ENCODE measurements at places on chromosomes 2 and 18. TPM values are rescaled to one million over a fixed set of nuclear protein-coding genes. Genes with fewer than 3 reads are reported as not detected.

Gene LIMS1
- total RNA-seq: 33.9 TPM

Gene PLEK
- 7.8 TPM for total RNA-seq

Gene C1QL2
- not detected for total RNA-seq

- DNase-seq: no peak
Observed at GRCh38 chr18:79849328-79850207, 51.8 kb downstream of the KCNG2 start.

DNA sequence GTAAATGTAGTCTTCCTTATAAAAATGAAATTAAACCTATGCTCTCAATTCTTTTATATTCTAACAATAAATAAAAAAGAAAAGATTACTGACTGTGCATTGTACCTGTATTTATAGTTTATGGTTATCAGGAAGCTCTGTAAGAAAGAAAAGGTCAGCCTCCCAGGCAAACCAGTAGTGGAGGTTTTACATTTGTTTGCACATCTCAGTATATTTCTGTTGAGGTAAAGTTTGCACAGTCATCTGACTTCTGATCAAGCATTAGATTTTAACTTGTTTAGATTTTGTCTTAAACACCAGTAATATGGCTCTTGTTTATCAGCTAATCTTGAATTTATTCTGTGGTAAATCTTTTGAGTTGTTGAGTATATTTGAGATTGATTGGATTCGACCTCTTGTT is 37.1 kb downstream of the CCNT2 start:
- DNase-seq: no peak

GRCh38 chr2:12236136-12236844 is 480.4 kb upstream of the TRIB2 start:
- DNase-seq: no peak

All from left colon (tissue), 2 donors.